ENCODE measurements at places on chromosomes 16 and 17. TPM values are rescaled to one million over a fixed set of nuclear protein-coding genes. Genes with fewer than 3 reads are reported as not detected.

Gene TEKT1
- total RNA-seq, result not detected

DNA sequence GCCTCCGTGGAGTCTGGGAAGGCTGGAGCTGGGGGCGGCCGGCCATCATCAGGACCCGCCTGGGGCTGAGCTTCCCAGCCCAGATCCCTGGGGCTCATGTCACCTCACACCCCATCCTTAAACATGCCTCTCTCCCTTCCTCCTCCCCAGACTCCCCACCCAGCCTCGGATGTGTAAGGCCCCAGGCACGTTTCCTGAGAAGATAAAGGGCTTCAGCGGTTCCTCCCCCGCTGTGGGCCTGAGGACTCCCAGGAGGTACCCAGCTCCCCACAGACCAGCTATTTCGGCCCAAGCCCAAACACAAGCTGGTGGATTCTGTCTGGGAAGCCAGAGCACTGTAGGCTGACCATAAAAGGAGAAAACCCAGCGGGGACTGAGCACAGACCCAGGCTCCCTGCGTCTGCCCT, 49.2 kb downstream of the MYH11 start:
- DNase-seq, result peak; percentile 51

- DNase-seq, result no peak
These were observed 34.4 kb downstream of the PMFBP1 start for GRCh38 chr16:72137380-72138063.

DNA sequence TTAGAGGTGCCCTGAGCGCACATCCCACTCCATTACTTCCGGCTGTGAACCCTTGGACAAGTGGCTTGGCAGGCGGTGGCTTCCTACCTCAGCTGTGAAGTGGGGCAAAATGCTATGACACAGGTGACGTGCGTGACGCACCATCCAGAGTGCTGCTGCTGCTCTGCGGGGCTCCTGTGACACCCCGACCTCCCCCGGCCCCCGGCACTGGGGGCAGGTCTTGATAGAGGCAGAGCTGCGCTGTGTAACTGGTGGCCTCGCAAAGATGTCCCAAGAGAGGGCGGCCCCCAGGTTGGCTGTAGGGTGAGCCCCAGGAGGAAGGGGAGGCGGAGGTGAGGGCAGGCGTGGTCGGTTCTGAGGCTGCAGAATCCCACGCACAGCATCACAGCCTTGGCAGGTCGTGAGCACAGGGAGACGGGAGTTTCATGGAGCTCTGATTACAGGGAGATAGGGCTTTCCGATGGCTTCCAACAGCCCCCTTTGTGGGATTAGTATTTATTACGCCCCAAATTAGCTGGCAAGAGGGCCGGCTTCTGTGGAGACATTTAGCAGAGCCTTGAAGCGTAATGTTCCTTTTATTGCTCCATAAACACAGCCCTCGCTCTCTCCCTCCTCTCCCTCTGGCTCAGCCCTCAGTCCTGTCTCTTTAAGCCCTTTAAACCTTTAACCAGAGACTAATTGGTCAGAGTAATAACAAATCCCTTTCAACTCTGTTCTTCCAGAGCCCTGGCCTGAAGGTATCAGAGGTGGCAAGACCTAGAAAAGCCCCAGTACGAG, 328.1 kb downstream of the C16orf95 start:
- no peak for DNase-seq

GRCh38 chr17:40445751-40446468, 2.7 kb downstream of the IGFBP4 start:
- DNase-seq, result no peak

GRCh38 chr16:66740010-66740409, 11.4 kb downstream of the DYNC1LI2 start:
- peak; percentile 73 for DNase-seq

DNA sequence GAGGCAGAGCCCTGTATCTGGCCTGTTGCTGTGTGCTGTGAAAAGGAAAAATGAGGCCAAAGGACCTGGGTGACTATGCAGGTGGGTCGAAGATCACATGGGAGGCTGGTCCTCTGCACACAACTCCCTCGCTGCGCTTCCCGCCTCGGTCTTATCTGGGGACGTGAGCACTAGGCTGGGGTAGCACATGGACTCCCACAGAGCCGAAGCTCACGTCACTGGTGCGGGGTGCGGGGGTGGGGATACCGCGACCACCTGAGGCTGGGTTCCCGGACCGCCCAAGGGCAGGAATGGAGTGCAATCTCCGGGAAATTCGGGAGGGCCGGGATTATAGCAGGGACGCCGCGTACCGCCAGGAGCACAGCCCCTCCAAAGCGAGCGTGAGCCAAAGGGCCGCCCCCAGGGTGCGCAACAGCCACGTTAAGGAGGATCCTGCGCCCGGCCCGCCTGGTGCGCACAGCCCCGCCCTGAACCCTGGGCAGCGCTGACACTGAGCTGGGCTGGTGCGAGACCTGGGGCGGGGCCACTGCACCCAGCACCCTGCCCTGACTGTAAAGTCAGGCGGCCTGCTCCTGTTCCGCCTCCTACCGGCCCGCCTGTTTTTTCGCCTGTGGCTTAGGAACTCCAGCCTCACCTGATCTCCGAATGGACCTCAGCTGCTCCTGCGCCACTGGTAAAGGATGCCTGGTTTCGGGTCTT, 4.8 kb downstream of the MT1A start:
- DNase-seq, result peak; percentile 85

- no peak for DNase-seq
These were observed 86.9 kb downstream of the CDH11 start for GRCh38 chr16:65034915-65035314.

Data from K562 (cell line).